ENCODE measurements at places on chromosomes 3 and 15.

GRCh38 chr3:30578986-30579579, 27.3 kb upstream of the TGFBR2 start:
- DNase-seq: no peak

- DNase-seq: no peak
Measured at GRCh38 chr3:111418391-111418790, 123.6 kb upstream of the CD96 start.

DNA sequence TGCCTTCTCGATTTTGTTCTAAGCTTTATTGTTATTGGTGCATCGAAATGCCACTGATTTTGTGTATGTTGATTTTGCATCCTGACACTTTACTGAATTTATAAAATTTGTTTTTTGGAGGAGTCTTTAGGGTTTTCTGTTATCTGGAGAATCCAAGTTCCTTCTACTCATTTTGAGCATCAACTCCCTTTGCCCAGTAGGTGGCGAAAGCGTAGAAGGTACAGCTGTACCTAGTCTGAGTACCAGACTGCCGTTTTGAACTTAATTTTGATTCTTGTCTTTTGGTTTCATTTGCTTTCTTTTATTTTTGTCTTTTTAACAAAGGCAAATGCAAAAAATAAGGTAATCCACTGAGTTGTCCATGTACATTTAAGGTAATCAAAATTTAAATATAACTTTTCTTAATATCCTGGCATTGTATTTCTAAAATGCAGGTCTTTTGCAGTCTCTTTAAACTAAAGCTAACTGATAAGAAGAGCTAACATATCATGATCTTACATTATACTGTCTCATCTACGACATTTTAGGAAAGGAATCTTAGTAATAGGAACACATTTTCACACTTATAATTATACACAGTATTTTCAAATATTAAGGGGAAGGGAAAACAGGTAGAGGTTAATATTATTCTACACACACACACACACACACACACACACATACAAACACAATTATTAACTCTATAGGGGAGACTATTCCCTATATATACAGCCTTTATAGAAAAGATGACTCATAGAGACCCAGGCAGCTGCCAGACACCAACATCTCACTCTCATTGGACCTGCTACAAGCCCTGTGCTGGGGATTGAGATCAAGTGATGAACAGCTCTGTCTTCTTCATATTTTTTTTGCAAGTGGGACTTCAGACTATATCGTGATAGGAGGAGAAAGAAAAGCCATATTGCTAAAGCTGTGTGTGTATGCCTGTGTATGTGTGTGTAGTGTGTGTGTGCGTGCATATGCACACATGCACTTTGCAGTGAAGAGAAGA, 71.8 kb downstream of the SYNPR start:
- peak; percentile 66 for DNase-seq

- no peak for DNase-seq
Measured at GRCh38 chr3:23966328-23966727, 21.2 kb downstream of the NR1D2 start.

- DNase-seq: no peak
Measured at GRCh38 chr3:146178006-146178689, 17.2 kb upstream of the PLOD2 start.

- no peak for DNase-seq
Measured at GRCh38 chr15:101444807-101445508, 44.5 kb downstream of the PCSK6 start.
